ENCODE measurements at places on chromosomes 4 and X.

DNA sequence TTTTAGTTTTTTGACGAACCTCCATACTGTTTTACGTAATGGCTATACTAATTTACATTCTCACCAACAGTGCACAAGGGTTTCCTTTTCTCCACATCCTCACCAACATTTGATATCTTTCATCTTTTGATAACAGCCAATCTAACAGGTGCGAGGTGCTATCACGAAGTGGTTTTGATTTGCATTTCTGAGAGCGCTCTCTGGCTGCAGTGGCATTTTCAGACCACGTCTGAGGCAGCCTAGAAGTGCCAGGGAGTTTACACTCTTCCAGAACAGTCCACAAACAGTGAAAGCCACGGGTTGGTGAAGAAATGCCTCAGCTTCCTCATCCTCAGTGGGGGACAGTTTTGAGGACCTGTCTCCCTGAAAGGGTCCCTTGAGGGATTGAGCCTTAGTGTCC lies 471.0 kb downstream of the BCOR start:
- DNase-seq: no peak

- DNase-seq: no peak
Observed at GRCh38 chr4:5477613-5478012, 230.7 kb downstream of the EVC2 start.

DNA sequence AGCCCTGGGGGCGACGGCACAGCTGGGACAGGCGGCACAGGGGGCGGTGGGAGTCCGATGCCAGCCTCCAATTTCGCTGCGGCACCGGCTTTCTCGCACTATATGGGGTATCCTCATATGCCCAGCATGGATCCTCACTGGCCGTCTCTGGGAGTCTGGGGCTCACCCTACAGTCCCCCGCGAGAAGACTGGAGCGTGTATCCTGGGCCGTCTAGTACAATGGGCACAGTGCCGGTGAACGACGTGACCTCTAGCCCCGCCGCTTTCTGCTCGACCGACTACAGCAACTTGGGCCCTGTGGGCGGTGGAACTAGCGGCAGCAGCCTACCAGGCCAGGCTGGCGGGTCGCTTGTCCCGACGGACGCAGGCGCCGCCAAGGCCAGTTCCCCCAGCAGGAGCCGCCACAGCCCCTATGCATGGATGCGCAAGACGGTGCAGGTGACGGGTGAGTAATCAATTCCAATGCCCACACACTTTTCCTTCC lies 500 bp downstream of the CDX4 start:
- DNase-seq: no peak

GRCh38 chr4:146335763-146336409 lies 121.5 kb downstream of the REELD1 start:
- no peak for DNase-seq

DNA sequence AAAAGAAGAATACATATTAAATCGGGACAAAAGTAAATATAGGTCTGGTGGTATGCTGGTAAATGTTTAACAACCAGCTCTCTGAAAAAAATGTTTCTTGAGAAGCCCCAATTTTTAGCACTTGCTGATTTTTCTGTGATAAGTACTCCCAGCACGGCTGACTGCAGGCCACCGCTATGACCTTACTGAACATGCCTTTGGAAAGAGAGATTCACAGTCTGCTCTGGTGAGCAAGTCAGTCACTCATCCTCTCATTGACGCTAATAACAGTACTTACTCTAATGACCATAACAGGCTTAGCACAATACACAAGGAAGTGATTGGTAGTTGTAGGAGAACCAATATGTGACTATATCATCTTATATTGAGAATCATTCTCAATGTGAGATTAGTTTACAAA lies 98.9 kb upstream of the BLTP1 start:
- no peak for DNase-seq

GRCh38 chr4:106996490-106996889 lies 39.6 kb downstream of the DKK2 start:
- no peak for DNase-seq

- DNase-seq: no peak
Observed at GRCh38 chr4:40507977-40508376, 121.7 kb downstream of the RBM47 start.

DNA sequence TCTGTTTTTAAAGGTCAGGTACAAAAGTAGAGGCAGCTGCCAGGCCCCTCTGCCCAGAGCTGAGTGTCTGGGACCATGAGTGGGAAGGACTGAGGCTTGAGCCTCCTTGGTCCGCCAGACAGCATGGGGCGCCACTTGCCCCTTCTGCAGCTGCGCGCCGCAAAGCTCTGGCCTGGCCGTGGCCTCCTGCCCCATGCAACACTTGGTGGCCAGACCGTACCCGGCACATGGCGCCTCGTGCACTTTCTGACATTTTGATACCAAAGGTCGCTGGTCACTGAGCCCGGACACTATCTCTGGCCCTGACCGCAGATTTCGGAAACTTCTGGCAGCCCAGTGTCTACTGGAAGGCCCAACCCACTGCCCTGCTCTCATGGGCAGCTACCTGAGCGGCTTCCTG lies 18.6 kb downstream of the CLTRN start:
- DNase-seq: no peak

GRCh38 chr4:146510942-146511341 lies 10.8 kb downstream of the SLC10A7 start:
- DNase-seq: no peak

All from PC-9 (cell line).